Right ventricle myocardium superior (tissue), 1 donor: ENCODE measurements at places on chromosomes 6 and 20. TPM values are rescaled to one million over a fixed set of nuclear protein-coding genes. Genes with fewer than 3 reads are reported as not detected.

The ZNF512B gene
- total RNA-seq: 11.3 TPM

The MUCL3 gene
- not detected for total RNA-seq

DNA sequence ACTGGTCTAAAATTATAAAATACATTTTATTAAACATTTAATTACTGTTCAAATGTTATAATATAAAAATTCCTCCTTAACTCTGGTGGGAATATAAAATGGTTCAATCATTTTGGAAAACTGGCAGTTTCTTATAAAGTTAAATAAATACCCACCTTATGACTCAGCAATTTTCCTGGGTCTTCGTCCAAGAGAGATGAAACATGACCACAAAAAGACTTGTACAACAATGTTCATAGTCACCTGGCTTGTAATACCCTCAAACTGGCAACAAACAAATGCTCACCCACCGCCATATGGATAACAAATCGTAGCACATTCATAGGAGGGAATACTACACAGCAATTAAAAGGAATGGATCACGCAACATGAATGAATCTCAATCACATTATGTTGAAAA lies 66.0 kb upstream of the RIN2 start:
- no peak for DNase-seq

GRCh38 chr20:35300469-35301262 lies 8.4 kb upstream of the FAM83C start:
- no peak for DNase-seq

- no peak for DNase-seq
These were observed 56.8 kb upstream of the TULP4 start for GRCh38 chr6:158255275-158255988.

DNA sequence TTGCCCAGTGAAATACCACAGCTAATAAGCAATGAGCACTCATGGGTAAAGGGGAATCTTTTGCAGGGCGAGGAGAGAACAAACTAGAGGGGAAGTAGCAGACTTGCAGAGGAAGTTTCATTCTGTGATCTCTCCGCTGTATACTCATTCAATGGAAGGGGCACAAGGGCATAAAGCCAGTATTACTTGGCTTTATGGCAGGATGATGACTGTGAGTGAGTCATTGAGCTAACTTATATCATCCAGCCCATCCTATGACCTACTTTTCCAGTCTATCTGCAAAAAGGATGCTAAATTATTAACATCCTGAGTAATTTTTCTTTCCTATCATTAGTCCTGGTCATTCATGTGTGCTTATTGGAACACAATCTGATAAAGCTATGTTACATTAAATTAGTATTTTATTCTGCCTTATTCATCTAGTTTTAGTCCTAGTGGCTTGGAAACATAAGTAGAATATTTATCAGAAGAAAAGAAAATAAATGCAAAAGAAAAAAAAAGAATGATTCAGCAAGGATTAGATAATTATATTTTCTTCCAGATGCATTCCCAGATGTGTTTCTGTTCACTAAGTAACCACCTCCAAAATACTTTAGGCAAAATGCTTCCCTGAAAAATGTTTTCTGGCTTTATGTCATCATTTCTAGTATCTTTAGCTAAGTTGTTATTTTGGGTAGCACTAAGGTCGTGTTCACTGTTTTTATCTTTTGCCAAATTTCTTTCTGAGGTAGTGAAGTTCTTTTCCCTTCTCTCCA lies 471.7 kb downstream of the CDKAL1 start:
- no peak for DNase-seq

DNA sequence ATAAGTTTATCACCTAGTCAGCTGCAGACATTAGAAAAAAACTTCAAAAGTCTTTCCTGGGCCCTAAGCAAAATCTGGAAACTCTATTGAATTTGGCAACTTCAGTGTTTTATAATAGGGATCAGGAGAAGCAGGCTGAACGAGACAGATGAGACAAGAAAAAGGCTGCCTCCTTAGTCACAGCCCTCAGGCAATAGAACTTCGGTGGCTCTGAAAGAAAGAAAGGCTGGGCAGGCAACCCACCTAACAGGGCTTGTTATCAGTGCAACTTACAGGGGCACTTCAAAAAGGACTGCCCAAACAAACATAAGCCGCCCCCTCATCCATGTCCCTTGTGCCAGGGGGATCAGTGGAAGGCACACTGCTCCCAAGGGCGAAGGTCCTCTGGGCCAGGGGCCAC lies 657.9 kb upstream of the HS3ST5 start:
- no peak for DNase-seq

DNA sequence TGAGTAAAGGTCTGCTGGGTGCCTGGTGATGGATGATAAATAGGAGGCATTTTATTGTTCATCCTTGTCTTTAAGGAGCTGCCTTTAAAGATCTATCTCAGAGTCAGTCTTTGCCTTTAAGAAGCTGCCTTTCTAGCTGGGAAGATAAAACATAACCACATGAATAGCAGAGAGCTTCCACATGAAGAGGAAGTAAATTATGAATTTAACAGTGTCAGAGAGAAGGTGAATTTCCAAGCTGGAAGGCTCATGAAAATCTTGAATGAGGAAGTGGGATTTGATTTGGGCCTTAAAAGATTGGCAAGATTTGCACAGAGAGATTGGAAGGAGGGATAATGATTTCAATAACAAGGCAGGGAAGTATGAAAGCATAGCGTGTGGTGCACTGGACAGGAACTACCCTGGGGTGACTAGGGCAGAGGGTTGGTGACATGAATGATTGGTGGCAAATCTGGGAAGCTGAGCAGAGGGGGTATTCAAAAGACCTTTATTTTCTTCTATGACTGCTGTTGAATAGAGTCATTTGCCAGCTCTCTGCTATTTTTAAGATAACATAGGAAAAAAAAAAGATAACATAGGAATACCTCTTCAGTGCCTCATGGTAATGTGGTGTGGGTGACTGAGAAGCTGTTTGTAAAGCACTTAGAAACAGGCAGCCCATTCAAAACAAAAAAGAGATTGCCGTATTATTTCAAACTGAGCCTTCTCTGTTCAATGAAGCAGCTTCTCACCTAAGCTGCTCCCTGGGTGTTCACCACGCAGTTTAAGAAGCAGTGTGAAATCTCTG lies 591.6 kb downstream of the PKHD1 start:
- no peak for DNase-seq

DNA sequence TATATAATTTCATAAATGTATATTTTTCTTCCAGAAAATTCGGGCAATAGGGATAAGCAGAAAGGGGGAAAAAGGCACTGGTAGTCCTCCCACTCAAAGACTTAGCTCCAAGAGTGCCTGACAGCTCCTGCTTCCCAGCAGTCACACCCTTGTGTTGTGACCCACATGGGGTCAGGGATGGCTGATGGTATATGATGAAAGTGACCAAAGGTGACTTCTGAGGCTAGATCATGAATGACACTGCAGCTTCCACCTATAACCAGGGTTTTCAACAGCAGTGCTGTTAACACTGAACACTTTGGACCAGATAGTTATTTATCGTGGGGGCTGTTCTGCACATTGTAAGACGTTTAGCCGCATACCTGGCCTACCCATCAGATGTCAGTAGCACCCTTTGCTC lies 22.3 kb downstream of the FAM50B start:
- no peak for DNase-seq

GRCh38 chr20:62287759-62288534 lies 14.8 kb upstream of the ADRM1 start:
- DNase-seq: peak; percentile 23

DNA sequence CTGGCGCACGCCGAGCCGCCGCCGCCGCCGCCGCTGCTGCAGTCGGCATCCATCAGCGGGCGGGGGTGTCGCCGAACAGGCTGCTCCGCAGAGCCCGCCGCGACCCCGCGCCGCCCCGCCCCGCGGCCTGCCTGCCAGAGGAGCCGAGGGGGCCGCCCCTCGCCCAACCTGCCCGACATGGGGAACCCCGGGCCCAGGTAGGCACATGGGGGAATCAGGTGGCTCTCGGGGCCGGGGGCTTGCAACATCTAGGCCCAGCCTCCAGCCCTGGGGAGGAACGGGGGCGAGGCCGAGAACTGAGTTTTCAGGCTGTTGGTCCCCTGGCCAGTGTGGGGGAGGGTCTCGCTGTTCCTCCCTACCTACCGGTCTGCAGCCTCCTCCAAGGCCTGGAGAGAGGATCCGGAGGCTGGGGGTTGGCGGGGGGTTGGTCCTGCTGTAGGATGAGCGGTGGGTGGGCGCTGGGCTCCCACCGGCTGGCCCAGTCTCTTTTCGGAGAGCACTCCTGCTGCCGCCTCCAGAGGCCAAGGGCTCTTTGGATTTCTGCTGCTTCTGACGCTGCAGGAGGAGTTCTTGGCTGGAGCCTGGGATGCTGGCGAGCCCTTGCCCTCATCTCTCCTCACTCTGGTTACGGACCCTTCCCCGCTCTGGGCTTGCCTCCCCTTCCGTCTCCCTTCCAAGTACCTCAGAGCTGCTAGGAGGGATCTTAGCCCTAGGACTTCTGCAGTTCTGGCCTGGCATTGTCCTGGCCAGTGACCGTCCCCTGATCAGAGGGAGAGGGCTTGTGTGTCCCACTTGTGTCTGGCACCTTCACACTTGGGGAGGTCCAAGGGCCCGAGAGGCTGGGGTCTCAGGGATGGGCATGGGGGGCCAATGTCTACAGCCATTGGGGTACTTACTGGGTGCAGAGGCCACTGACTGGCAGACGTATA lies at the start of gene EPB41L1:
Gene EPB41L1 (plus strand): TSS at position 41 of the 929 bp plus-strand sequence. CDS start 19,038 bp downstream, outside the sequence.
- DNase-seq: peak; percentile 49

DNA sequence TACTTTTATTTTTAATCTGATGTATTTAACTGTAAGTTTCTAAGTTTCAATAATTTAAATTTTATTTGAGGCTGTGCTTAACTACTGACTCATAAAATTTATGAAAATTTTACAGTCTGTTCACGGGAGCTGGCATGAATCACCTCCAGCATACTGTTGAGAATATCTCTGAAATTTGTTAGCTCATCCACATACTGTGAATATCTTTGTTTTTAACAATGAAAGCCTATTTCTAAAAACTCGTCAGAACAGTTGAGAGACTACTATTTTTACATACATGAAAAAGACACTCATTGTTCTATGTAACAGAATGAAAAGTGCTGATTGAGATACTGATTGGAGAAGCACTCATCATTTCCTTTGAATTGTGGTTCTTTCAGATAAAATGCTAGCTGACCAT lies 749.3 kb downstream of the TENT5A start:
- DNase-seq: no peak

- DNase-seq: peak; percentile 94
These were observed 114.4 kb downstream of the CEBPB start for GRCh38 chr20:50304923-50305635.

- DNase-seq: peak; percentile 67
These were observed 2.1 kb upstream of the COL20A1 start for GRCh38 chr20:63290677-63291472.

DNA sequence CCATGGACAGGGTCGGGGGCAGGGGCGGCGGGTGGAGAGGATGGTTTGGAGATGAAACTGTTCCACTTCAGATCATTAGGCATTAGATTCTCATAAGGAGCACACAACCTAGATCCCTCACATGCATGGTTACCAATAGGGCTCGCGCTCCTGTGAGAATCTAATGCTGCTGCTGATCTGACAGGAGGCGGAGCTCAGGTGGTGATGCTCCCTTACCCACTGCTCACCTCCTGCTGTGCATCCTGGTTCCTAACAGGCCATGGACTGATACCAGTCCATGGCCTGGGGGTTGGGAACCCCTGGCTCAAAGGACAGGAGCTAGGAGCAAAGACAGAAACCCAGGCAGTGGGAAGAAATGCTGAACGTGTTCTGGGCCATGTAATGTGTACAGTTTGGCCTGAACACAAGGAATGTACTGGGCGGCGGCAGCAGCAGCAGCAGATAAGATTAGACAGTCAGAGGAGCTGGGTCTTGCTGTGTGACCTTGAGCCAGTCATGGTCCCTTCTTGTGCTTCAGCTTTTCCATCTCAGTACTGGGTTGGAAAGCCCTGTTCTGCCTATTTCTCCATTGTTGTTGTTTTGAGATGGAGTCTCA lies 4.7 kb upstream of the SPAG4 start:
- no peak for DNase-seq

DNA sequence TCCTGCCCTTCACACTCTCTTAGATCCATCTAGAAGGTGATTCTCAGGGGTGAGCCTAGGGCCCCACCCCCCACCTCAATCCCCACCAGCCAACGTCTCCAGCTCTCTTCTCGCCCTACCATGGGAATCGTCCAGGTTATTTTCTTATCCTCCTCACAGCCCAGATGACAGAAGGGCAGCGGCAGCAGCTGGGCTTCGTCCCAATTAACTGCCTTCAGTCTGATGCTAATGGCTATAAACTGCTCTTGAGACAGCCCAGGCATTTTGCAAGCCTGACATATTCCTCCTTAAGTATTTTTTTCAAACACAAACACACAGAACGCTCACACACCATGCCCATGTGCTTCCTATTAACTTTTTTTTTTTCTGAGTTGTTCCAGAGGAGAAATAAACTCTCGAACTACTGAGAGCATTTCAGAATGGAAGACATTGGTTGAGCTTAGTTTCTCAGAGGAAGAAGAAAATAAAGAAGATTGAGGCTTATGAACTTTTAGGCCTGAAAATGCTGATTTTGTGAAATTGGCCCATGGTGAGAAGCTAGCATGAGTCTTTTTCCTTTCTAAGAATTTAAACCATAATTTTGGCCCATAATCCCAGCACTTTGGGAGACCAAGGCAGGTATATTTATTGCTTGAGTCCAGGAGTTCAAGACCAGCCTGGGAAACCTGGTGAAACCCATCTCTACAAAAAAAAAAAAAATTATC lies 124.6 kb downstream of the EYA2 start:
- DNase-seq: peak; percentile 48

- peak; percentile 22 for DNase-seq
These were observed 2.9 kb upstream of the CHRNA4 start for GRCh38 chr20:63363981-63364561.

- no peak for DNase-seq
These were observed 149.1 kb downstream of the SASH1 start for GRCh38 chr6:148491638-148492251.
